Osteoblast (primary cell): ENCODE measurements at places on chromosomes 12 and 14. TPM values are rescaled to one million over a fixed set of nuclear protein-coding genes. Genes with fewer than 3 reads are reported as not detected.
A peak's percentile ranks its signal among the peaks of the same experiment; 100 is the strongest.

DNA sequence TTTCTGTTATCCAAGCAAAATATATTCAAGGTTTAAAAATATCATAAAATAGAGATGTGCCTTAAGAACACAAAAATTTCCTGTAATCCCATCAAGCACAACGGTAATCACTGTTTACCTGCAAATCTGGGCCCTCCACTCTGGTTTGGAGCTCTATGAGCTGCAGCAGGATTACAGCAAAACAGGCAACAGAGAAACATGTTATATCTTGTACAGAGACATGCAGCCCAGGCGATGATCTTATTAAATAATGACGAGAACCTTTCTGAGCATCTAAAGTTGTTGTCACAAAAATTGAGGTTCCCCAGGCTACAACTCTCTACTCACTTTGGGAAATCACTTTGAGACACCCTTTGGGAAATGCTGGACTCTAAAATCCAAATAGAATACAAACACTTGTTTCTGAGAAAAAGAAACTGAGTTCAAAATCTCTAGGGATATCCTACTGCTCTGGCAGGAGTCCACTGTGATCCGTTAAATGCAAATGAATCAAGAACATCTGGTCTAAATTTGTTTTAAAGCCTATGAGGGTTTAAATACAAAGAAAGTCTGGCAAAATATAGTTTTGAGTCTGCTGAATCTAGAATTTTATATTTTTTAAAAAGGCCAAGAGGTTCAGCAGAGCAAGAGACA, 36.3 kb downstream of the STON2 start:
- peak; percentile 21 for DNase-seq

- no peak for DNase-seq
These were observed 29.1 kb upstream of the AEBP2 start for GRCh38 chr12:19410211-19410610.

The TCL1B gene
- not detected in 2 replicates for total RNA-seq

The SLC5A8 gene
- total RNA-seq = not detected in 2 replicates

DNA sequence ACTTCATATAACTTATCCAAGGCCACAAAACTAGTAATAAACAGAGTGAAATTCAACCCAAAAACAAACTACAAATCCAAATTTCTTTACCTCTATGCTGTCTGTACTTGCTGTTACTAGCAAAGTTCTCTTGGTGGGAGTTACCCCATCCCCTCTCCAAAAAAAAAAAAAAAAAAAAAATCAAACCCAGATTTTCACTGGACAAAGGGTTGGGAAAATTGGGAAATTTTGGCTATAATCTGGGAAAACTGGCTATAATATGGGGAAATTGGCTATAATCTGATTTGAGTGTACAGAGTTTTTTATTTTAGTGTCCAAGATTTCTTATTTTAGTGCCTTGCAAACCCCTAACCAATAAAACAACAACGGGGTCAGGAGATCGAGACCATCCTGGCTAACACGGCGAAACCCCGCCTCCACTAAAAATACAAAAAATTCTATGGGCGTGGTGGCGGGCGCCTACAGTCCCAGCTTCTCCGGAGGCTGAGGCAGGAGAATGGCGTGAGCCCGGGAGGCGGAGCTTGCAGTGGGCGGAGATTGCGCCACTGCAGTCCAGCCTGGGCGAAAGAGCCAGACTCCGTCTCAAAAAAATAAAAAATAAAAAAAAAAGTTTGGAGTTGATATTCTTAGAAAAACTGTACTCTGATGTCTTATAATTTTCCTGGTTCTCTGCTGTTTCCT, 148.4 kb downstream of the CHST11 start:
- no peak for DNase-seq

The LBHD2 gene
- not detected in 2 replicates for total RNA-seq

GRCh38 chr12:112945515-112945914, 7.2 kb downstream of the OAS3 start:
- no peak for DNase-seq

DNA sequence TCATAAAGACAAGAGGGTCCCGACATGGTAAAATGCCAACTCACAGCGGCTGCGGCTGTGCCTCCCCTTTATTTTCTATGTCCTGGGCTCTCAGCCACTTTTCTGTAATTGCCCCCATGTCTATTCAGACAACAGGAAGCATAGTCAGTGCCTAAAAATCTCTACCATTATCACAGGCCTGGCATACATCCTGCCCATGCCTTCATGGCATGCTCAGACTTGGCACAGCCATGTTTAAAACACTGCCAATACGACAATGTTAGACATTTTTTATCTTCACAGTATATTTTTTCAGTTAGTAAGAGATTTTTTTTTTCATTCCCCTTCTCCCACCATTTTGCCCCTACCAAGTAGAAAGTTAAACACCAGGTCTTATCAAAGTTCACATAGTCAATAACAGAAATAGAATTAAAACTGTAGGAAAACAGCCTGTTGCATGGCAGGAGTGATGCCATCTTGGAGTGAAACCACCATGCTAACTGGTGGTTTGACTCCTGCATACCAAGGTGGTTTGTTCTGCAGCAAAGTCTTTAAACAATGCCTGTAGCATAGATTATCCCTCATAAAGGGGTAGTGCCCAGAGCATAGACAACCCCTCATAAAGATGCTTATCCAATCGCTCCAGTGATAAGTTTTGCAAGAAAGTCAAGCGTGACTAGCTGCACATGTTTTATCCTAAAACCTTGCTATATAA, 18.9 kb upstream of the CERS5 start:
- peak; percentile 66 for DNase-seq

The KIF26A gene
- total RNA-seq = not detected in 2 replicates

DNA sequence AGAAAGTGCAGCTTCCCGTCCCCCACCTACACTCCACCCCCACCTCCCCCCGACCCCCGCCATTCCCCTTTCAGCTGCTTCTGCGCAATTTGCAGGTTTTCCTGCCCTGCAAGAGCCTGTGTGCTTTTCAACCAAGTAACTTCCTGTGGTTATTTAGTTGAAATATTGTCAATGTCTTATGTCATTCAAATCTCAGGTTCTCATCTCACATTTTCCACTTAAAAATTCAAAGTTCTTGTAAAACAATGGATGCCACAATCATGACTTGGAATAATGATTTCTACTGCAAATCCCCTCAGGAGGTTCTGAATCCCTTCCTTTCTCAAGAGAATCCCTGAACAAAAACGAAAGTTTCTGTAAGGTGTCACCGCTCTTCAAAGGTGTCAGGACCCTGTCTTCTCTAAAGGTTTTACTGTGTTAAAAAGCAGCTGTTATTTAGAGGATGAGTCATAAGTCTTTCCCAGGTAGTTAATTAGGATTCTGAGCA, 31.6 kb downstream of the WBP11 start:
- DNase-seq = peak; percentile 32

- DNase-seq = no peak
These were observed 262.4 kb upstream of the PDE3A start for GRCh38 chr12:20105943-20106342.

DNA sequence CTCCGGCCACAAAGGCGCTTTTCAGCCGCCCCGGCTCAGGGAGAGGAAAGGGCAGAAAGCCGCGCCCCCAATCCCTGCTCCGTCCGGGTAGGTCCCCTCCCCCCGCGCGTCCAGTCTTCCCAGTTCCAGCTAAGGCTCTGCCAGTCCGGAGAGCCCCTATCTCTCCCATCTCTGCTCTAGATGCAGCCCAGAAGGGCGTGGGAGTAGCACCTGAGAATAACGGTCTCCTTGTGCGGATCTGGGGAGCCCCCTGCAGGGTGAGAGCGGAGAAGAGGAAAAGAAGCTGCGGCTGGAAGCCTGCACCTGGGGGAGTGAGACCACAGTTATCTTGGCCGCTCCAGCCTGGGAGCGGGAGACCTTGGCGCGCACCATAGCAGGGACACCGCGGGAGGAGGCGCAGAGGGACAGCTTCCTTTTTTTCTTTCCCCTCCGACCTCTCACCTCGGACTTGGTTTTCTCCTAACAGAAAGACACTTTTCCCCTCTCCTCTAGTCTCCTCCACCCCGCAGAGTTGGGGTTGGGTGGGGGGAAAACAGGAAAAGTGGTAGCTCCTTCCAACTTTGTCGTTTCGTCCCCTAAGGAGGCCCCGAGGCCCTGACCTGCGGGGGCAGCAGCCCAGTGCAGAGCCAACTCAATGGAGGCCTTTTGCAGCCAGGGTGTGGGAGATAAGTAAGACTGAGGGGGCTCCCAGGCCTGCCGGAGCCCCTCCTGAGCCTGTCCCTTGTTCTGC, 2.4 kb downstream of the DHH start:
- DNase-seq = peak; percentile 95

The GLS2 gene
- total RNA-seq = 0.36 TPM in 1 of 2 replicates, not detected in the other

The CPM gene
- 1.8 and 3.6 TPM in 2 replicates for total RNA-seq

The CCDC38 gene
- under 0.01 TPM in 2 replicates for total RNA-seq

- no peak for DNase-seq
These were observed 70.1 kb upstream of the MAP1LC3B2 start for GRCh38 chr12:116489116-116489515.

The YY1 gene
- total RNA-seq = 45.2 and 47.1 TPM in 2 replicates

GRCh38 chr14:87656315-87656714, 336.7 kb downstream of the GALC start:
- DNase-seq = no peak

The OVCH1 gene
- under 0.01 and 0.29 TPM in 2 replicates for total RNA-seq

The TAS2R10 gene
- 1.1 and 1.8 TPM in 2 replicates for total RNA-seq

The FOXG1 gene
- total RNA-seq = under 0.01 TPM in 1 of 2 replicates, not detected in the other

DNA sequence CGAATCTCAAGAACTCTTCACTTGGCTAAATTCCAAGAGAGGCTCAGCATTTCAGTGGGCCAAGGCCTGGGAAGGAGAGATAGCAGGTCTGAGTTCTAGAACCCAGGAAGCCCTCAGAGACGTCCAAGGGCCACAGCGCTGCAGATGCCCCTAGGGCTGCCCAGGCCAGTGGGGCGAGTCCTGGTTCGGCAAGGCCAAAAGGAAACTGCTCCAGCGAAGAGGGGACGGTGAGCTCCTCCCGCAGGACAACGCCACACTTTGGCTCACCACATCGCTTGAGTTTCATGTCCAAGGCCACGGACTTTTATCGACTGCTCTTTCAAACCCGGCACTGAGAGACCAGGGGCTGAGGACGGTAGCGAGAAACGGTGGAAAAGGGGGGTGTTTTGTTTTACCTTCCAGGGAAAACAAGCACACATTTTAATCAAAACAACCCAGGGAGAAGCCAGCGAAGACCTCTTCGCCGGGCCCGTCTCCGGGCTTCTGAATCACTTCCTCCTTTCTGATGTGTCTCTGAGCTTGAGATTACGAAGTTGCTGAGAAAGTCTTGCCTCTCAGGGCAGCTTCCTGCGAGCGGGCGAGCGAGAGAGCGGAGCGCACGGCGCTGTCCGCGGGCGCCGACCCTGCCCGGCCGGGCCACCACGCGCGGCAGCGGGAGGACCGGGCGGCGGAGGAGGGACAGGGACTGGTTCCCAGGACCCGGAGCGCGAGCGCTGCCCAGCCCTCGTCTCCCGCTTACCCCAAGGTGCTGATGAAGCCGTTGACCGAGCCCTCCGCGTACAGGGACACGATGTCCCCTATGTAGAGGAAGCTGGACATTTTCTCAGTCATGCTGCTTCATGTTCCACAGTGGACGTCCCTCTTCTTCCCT, 808 bp downstream of the ITPR2 start:
- DNase-seq = peak; percentile 94

The CD163 gene
- under 0.01 TPM in 2 replicates for total RNA-seq

- no peak for DNase-seq
These were observed 74.5 kb upstream of the ATF7IP start for GRCh38 chr12:14290951-14291350.
